ENCODE measurements at places on chromosomes 7 and 10. TPM values are rescaled to one million over a fixed set of nuclear protein-coding genes. Genes with fewer than 3 reads are reported as not detected.

C10orf143 gene
- total RNA-seq, result 0.44 TPM

FBXO24 gene
- total RNA-seq, result not detected

CNPY1 gene
- not detected for total RNA-seq

GCK gene
- total RNA-seq, result not detected

MKX gene
- total RNA-seq, result 3.3 TPM

DYNC1I1 gene
- total RNA-seq, result 8.0 TPM

ADAM12 gene
- total RNA-seq, result 1.1 TPM

CDH23 gene
- 1.2 TPM for total RNA-seq

SLC29A4 gene
- total RNA-seq, result not detected
